GDM1 (cell line): ENCODE measurements at places on chromosomes 3 and 15.

GRCh38 chr3:72159487-72159886, 374.5 kb upstream of the PROK2 start:
- no peak for DNase-seq

DNA sequence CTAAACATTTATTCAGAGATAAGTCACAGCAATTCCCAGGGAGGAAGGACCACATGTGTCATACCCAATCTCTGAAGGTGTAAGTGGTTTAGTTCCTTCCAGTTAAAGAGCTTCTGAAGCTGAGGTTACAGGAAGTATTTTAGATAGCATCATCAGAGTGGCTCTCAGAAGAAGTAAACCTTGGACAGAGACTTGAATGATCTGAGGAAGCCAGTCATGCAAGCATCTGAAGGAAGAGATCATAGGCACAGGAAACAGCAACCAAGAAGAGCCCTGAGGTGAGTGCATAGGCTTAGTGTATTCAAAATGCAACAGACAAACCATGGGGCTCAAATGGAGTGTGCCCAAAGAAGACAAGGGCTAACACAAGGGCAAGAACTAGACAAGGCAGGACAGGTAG, 210.3 kb downstream of the ULK4 start:
- DNase-seq, result no peak

DNA sequence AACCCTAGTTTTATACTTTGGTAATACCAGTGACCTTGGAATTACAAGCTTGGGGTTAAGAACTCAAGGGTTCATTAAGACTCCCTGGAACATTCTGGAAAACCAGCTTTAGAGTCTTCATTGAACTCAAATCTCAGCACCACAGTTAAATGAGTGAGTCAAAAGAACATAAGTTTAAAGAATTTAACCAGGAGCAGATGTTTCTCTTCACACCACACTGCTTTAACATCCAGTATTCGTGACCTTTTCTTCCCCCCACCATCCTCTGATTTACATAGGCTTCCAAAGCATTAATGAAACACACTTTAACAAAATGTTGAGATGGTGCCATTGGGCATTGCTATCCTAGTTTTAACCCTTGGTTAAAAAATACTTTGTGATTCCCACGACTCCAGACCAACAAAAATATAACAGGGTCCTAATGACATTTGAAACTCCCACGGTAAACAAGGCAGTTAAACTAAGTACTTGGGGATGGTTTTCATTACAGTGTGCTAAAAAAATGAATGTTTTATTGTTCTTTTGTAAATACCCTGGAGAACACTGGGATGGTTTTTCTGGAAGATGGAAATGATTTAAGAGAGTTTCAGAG, 123.9 kb downstream of the OXNAD1 start:
- DNase-seq, result no peak

GRCh38 chr3:121665488-121665887, 4.8 kb upstream of the HCLS1 start:
- DNase-seq, result no peak

GRCh38 chr3:64961301-64961700, 273.5 kb upstream of the ADAMTS9 start:
- no peak for DNase-seq

GRCh38 chr3:133540896-133541674, 32.4 kb upstream of the CDV3 start:
- no peak for DNase-seq
